ENCODE measurements at places on chromosomes 3 and 15.

GRCh38 chr15:98753726-98754656 lies 105.7 kb downstream of the IGF1R start:
- no peak for DNase-seq

- no peak for DNase-seq
Measured at GRCh38 chr3:43537225-43537624, 84.6 kb downstream of the ANO10 start.

DNA sequence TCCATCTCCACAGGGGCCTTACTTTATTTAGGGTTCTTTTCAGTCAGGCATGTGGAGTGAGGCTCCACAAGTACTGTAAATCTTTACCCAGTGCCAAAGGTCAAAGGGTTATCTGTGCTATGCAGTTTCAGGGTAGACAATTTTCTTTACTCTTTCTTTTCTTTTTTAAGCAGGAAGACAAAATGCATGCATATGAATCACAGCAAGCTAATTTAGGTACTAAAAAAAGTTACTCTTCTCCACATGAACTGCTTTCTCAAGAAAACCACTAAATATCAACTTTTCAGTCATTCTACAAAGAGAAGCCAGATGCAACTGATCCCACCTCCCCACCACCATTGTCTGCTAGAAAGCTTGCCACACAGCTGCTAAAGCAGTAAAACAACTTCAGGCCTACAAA lies 73.3 kb upstream of the PYGO1 start:
- no peak for DNase-seq

DNA sequence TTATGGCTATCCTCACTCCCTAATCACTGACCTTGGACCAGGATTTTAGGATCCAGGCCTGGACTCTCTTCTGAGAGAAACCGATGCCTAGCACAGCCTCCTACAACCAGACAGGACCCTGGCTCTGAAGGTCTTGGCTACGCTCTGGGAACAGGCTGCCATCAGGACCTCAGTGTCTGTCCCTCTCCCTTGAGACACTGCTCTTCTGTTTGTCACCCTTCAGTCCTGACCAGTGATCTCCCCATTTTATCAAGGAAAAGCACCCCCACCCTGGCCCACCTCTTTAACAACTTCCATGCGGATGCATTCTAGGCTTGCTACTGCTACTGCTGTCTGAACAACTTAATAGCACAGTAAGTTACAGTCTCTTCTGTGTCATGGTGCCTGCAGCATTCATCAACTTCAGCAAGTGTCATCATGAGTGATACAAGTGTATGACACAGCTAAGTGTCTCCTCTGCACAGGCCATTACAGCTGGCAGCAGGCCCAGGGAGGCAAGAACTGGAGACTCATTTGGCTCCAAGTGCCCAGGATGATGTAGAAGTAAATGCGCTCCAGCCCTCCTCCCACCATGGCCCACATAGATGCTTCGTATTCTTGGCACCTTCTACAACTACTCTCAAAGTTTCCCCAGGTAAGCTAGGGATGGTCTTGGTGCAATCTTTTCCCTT lies 302.4 kb downstream of the EPHB1 start:
- DNase-seq, result no peak

DNA sequence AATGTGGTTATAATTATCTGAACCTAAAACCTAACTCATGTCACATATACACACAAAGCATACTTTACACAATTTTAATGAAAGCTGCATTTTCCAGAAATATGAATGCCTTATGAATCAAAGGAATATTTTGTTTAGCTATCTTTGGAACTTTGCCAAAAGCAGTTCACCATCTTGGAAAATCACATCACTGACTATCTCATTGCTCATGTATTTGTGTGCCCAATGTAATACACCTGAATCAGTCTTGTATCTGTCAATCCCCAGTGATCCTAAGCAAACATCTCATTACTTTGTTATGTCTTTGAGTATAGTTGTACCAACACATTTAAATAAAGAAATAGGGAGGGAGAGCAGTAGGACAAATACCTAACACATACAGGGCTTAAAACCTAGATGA lies 15.6 kb upstream of the CD47 start:
- DNase-seq, result no peak

- no peak for DNase-seq
Measured at GRCh38 chr3:128185630-128186447, 32.6 kb downstream of the EEFSEC start.

- DNase-seq, result no peak
Measured at GRCh38 chr3:119542168-119542767, 17.1 kb downstream of the CD80 start.

GRCh38 chr15:62639906-62640605 lies 402.5 kb upstream of the TPM1 start:
- no peak for DNase-seq

DNA sequence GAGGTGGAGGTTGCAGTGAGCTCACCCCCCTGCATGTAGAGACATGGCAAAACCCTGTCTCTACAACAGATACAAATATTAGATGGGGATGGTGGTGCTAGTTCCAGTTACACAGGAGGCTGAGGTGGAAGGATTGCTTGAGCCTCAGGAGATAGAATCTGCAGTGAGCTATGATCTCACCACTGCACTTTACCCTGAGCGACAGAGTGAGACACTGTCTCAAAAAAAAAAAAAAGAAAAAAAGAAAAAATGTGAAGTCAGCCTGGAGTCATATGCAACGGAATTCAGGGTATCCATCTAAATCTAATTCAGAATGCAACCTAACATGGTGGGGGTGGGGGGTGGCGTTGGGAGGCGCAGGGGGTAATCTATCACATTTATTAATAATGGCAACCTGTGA lies 37.1 kb upstream of the NR2F2 start:
- no peak for DNase-seq

- DNase-seq, result no peak
Measured at GRCh38 chr3:172607305-172608121, 84.3 kb upstream of the TNFSF10 start.

DNA sequence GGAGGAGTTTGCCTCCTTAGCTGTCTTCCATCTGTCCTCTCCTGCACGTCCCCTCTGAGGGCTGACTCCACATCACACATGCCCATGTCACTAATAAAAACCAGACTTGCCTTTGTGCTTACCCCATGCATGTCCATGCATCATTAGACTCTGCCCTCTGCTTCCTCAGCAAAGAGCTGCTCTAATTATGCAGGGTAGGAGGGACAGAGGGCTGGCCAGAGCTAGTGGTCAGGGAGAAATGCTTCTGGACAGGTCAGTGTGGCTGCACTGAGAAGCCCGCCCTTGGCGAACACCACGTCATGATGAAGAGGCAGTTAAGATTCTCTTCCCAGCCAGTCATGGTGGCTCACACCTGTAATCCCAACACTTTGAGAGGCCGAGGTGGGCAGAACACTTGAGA lies 8.9 kb downstream of the CA12 start:
- no peak for DNase-seq

- no peak for DNase-seq
Measured at GRCh38 chr3:63791974-63792373, 27.1 kb upstream of the C3orf49 start.

GRCh38 chr3:128697341-128697740 lies 28.6 kb upstream of the RAB7A start:
- no peak for DNase-seq

DNA sequence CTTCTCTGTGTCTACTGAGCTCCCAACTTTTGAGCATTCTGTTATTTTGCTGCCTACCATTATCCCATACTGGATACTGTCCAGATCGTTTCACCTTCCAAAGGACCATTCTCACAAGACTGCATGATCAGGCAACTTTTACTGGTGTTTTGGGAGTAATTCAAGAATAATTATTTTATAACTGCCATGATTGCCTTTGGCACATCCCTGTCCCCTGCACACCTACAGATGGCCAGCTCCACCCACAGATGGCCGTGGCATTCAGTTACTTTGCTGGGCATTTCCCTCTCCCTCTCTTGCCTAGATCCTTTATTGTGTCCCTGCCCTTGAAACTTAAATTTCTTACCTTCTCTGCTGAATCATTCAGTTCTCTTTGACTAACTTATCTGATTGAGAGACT lies 263.9 kb downstream of the DIPK2A start:
- DNase-seq, result no peak

DNA sequence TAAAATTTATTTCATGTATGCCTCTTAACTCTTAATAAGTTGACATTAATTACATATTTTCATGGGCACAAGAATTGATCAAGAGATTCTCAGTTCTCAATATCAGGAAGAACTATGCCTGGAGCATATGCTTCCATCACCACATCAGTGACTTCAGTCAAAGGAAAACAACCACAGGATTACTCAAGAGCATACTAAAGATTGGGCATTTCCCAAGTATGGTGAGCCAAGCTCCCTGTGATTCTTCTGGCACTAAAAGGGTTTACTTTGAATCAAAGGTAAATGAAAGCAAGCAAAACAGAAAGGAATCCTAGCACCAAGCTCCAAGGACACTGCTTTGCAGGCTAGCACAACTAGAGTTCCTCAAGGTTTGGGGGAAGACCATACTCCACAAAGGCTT lies 44.6 kb downstream of the FMN1 start:
- DNase-seq, result no peak

- peak; percentile 29 for DNase-seq
Measured at GRCh38 chr3:10577486-10577885, 72.1 kb upstream of the ATP2B2 start.

DNA sequence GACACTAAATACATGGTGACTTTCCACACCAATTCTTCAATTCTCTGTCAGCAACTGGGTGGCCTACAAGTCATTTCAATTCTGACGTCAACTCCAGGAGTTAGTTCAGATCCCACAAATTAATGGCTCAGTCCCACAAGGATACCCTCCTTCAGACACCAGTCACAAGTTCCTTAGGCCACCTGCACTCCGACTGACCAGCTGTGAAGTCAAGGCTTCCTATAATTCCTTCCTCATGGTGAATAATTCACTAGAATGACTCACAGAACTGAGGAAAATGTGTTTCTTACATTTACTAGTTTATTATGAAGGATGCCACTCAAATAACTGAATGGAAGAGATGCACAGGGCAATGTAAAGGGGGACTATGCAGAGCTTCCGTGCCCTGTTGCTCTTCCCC lies 6.3 kb upstream of the PIAS1 start:
- DNase-seq, result no peak

GRCh38 chr3:57948781-57949242 lies 59.4 kb upstream of the FLNB start:
- peak; percentile 64 for DNase-seq

DNA sequence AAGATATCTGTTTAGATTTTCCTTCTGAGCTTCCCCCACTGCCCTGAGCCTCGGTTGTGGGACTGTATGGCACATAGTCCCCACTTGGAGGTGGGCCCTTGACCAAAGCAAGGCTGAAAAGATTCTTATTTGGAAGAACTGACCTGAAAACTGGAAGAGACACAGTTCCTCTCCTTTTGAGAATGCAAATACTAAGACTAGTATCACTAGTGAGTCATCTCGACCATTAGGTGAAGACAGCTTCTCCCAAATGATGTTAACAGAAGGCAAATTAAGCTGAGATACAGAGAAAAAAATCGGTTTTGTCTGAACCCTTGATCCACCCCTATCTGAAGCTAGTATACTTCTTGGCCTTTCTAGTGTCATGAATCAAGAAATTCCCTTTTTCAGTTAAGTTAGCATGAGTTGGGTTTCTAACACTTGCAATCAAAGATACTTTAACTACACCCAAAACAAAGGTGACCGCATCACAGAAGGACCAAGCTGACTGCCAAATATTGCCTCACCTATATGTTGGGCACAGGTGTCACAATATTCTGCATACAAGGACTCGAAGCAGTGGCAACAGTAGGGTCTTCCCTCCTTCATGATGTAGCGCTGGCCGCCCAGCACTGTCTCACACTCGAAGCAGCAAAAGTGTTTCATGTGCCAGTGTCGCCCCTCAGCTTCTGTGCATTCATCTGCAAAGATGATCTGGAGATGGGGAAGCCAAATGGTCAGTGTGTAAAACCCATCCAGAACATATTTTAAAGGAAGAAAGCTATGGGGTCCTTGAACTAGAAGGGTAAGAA lies 72.4 kb downstream of the PRICKLE2 start:
- DNase-seq, result no peak

GRCh38 chr3:32143849-32144757 lies 37.7 kb downstream of the GPD1L start:
- peak; percentile 75 for DNase-seq

GRCh38 chr3:156792114-156792513 lies 34.0 kb upstream of the LEKR1 start:
- no peak for DNase-seq

DNA sequence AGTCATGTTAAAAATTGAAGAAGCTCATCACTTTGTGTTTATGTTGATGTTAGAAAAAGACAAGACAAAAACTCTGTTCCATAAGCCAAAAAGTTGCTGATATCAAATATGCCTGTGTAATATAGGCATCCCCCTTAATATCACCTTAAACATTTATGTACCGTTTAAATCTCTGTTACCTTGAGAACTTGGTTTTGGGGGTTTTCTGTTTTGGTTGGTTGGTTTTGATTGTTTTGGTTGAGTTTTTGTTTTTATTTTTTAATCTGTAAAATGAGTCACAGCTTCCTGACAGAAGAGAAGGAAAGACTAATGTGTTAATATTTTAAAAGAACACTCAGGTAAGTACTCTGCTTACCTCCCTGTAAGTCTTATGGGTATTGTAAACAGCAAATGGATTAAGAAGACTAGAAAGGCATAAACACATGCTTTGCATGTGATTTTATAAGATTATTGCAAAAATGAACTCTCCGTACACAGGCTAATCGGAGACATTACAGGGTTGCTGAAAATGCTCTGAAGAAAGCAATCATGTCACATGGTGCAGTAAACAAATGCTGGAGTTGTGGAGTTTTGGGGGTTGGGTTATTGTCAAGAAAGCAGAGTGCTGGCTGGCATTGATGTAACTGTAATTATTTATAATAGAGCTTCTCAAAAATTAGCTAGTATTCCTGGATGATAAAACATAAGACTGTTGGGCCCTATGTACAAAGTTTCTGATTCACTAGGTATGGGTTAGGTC lies 69.5 kb upstream of the MBNL1 start:
- no peak for DNase-seq

DNA sequence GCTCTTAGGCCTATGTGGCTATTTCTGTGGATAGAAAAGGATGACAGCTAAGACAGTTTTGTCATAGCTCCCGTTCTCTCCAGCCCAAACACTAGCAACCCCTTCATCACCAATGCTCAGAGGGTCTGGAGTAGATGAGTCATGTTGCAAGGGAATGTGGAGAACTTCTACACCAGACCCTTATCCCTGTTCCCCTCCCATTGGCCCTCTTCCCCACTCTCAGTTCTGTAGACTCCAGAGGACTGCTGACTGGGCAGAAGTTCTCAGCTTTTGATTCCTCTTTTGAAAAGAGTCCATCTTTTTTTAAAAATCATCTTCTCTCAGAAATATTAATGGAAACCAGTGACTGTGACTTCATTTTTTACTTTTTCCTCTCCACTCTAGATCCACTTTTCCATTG lies 2.4 kb upstream of the MYZAP start:
- peak; percentile 12 for DNase-seq

- DNase-seq, result no peak
Measured at GRCh38 chr3:16831846-16832245, 52.9 kb upstream of the PLCL2 start.

DNA sequence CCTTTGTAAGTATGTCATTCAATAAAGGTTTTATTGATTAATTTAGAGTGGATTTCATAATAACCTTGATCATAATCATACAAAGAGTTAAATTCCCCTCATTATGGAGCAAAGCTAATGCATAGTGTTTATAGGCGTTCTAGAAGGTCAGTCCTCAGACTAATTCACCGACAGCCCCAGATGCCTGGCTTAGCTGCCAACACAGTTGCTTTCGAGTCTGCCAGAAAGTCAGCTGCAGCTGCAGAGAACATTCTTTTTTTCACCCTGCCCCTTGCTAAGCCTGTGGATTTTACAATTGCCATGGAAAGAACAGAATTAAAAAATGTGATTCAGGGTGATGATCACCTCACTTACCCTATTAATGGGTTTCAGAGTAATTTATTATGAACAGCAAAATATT lies 21.2 kb downstream of the CADM2 start:
- peak; percentile 92 for DNase-seq

Measured in globus pallidus (tissue), 1 donor.